Mammary epithelial cell (primary cell): ENCODE measurements at places on chromosomes 13 and 19. TPM values are rescaled to one million over a fixed set of nuclear protein-coding genes. Genes with fewer than 3 reads are reported as not detected.

DNA sequence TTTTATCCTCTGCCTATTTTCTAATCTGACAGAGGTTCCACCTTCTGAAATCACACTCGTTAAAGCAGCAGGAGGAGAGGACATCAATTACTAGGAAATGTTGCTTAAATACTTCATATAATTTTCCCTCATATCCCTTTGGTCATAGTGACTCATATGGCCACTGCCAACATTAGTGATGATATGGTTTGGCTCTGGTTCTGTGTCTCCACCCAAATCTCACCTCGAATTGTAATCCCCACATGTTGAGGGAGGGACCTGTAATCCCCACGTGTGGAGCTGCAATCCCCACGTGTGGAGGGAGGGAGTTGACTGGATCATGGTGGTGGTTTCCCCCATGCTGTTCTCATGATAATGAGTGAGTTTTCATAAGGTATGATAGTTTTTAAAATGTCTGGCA is 618.4 kb upstream of the SLITRK5 start:
- DNase-seq: peak; percentile 37

The ZNF112 gene
- 0.90 TPM for polyA plus RNA-seq

GRCh38 chr19:52214241-52214640 is 24.4 kb downstream of the PPP2R1A start:
- no peak for DNase-seq

- no peak for DNase-seq
Measured at GRCh38 chr13:31885994-31886393, 145.6 kb upstream of the FRY start.

GRCh38 chr13:63540061-63540460 is 2124.4 kb upstream of the PCDH20 start:
- no peak for DNase-seq
